ENCODE measurements at places on chromosomes 11 and 22. TPM values are rescaled to one million over a fixed set of nuclear protein-coding genes. Genes with fewer than 3 reads are reported as not detected.

ARHGAP8 gene
- 2.2 TPM for total RNA-seq

GSTT2 gene
- not detected for total RNA-seq

RIMBP3B gene
- 0.55 TPM for total RNA-seq

C1QTNF6 gene
- total RNA-seq: 0.81 TPM

LDHAL6A gene
- total RNA-seq: not detected

OR52I2 gene
- not detected for total RNA-seq

SCUBE1 gene
- 0.29 TPM for total RNA-seq

TRIM51 gene
- not detected for total RNA-seq

CYTH4 gene
- total RNA-seq: 0.75 TPM

DNA sequence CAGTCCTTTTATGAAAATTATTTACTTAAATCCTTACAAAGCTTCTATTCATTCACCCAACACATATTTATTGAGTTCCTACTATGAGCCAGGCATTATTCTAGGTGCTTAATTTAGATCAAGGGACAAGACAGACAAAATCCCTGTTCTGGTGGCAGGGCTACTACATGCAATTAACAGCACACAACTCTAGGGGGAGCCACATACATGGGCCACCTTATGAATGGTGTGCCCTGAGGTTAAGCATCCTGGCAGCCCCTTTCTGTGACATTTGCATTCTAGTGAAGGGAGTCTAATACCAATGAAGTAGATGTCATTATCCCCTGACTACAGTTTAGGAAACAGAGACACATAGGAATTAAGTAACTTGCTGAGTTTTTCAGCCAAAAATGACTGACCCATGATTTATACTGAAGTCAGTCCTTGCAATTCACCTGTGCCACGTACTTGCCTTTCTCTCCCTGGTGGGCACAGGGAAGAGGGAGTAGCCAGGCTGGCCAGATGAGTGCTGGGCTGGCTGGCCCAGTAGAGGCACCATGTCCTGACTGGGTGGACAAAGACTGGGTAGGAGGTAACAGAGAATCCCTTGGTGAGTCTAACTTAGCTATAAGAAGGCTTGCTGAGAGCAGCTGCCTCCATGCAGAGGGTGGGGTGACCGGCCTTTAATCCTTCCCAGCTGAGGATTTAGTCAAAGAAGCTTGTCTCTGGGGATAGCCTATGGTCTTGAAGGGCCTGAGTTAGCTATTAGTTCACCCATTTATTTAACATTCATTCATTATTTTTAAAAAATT is 52.0 kb upstream of the ELF5 start:
- DNase-seq: peak; percentile 55

- peak; percentile 62 for DNase-seq
Measured at GRCh38 chr22:50001388-50002231, 11.0 kb downstream of the IL17REL start.

DNA sequence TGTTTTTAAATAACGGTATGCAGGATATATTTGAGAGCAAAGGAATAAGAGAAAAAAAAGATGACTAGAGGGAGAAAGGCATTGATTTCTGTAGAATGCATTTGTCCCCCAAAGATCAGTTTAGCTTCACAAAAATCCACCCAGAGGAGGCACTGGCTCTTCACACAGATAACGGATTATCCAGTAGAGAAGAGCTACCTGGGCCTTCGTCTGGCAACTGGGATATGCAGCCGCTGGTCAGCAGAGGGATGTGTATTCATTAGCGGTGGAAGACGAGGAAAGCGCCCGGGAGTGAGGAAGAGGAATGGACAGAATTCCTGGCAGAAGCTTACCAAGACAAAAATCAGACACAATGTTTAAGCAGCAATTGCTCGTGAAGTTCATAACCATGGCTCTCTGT is 5.6 kb upstream of the WT1 start:
- no peak for DNase-seq

DNA sequence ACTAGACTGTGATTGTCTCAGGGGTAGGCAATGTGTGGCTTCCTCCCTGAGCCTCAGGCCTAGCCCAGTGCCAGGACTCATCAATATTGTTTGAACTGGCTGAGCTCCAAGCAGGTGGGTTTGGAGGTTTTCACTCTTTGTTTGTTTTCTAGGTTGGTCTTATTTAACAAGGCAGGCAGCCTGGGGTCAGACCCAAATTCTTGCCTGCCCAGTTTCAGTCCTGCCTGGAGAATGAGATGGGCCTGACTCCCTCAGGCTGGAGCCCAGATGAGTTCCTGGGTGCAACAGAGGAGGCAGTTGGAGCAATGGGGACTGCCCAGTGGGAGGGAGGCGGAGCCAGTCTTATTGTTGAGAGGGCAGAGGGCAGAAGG is 28.3 kb upstream of the TP53I11 start:
- no peak for DNase-seq

- no peak for DNase-seq
Measured at GRCh38 chr11:10641912-10642697, 51.5 kb downstream of the IRAG1 start.

DNA sequence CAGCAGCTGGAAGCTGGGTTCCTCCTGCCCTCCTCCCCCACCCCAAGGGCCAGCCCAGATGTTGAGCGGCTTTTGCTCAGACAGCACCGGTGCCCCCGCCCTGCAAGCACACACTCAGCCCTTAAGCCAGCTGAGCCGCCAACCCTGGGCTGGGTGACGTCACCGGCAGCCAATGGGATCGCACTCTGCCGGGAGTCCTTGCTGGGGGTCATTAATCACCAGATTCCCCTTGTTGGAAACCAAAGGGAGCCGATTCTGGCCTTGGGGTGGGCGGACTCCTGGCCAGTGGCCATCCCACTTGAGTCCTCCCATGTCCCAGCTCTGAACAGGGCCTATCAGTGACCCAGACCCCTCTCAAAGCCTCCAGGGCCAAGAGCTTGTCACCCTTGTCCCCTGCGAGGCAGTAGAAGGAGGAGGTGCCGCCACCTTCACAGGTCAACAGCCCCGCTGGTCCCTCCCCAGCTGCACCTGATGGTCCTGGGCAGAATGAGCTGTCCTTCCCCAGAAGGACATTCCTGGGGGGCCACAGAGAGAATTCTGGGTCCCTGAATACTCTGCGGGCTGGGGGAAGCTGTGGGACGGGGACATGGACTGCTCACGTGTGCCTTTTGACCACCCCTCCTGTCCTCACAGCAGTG is 7.4 kb downstream of the DUSP8 start:
- peak; percentile 79 for DNase-seq

DNA sequence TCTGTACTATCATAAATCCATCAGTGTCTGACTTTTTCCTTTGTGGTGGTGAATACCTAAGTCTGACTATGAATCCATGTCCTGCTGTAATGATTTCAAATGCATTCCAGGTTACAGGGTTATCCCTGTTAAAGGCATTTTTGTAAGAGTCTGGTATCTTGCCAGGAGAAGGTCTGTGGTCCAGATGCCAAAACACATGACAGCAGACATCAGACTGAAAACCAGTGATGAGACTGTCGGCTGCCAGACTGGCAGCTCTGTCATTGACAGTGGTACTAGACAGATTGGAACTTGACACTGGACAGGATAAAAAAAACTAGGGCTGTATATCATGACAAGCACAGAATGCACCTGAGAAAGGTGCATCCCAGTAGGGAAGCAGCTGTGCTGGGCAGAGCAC is 301.8 kb upstream of the FAT3 start:
- no peak for DNase-seq

GRCh38 chr11:68497761-68498160 is 37.2 kb downstream of the PPP6R3 start:
- DNase-seq: no peak

DNA sequence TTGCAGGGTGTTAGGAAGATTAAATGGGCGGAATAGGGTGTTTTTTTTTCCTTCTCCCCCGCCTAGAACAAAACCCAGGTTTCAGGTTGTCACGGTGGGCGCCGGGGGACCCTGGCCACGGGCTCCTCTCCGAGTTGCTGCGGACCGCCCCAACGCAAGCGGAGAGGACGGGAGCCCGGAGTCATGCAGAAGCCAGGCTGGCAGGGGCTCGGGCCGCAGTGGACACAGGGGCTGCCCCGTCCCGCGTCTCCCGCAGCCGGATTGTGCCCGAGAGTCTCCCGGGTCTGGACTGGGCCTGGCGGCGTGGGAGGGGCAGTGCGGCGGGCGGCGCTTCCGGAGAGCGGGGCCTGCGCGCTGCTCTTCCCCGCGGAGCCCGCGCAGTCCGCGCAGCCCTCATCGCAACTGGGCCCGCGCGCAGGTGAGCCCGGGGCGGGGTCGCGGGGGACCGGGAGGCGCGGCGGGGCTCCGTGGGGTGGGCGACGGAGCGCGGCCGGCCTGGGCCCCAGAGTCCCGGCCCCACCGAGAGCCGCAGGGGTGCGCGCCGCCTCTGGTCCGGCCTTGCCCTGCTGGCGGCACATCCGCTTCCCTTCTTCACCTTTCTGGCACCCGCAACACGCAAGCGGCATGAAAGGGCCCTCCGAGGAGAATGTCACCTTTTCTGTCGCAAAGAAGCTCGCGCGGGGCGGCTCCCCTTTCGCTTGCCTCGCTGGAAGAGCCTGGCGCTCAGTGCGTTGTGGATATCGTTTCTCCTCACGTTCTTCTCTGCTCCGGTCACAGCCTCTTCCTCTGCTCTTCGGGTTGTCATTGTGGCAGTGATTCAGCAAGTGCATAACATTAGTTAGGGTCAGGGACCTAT is at the start of gene TIRAP:
Gene TIRAP, plus strand, starts transcription at position 358 of the 856 bp plus-strand sequence. CDS start 7,802 bp downstream, outside the sequence.
- DNase-seq: peak; percentile 65

DNA sequence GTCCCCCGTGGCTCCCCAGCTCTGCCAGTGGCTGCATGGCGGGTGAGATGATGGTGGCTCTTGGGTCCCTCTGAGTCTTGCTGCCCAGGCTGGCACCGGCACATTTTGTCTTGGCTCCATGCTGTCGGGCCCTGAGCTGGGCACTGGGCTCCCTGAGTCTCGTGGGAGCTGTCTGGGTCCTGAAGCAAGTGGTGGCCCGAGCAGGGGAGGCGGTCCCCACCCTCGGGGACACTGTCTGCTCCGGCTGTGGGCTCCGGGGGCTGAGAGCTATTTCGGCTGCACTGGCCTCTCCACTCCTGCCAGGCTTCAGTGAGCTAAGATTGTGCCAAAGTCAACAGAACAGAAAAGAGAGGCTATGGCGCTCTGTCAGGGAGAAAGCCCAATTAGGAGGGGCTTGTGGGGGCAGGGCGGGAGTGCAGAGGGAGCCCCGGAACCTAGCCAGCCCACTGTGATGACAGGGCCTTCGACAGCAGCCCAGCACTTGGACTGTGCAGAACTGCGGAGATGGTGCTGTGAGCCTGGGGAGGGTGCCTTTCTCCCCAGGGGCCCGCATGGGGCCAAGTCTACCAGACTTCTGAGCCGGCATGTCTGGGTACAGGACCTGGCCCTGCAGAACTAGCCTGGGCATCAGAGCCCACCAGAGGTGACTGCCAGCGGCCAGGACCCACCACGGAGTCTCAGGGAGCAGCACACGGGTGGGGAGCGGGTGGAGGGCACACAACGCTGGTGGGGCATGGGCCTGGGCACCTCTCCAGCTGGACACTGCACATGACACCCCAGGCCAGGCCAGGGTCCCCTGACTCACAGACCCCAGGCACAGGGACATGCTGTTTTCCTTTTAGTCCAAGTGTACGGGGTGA is 38.0 kb downstream of the RTN4R start:
- DNase-seq: no peak

- no peak for DNase-seq
Measured at GRCh38 chr11:114496915-114497314, 57.6 kb downstream of the REXO2 start.

GRCh38 chr22:32680277-32680676 is 121.2 kb upstream of the TIMP3 start:
- DNase-seq: no peak

DNA sequence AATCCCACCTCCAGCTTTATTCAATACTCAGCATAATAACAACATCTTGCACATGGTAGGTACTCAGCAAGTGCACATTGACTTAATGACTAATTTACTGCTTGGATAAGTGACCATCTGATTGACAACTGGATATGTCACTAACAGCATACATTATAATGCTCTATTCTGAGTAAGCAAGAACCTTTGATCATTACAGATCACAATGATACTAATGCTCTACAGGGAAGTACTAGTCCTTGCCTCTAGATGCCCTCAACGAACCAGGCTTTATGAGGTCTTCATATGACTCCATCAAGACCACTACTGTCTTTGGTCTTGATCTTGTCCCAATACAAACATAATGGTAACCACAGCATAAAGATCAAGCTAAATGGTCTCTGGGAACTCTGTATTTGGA is 167.6 kb upstream of the MTMR2 start:
- no peak for DNase-seq

GRCh38 chr11:67389477-67389876 is 2.3 kb upstream of the RAD9A start:
- peak; percentile 60 for DNase-seq

- no peak for DNase-seq
Measured at GRCh38 chr11:76269661-76270261, 63.5 kb upstream of the WNT11 start.

GRCh38 chr22:41469218-41469851 is 418 bp downstream of the ACO2 start:
- DNase-seq: no peak

DNA sequence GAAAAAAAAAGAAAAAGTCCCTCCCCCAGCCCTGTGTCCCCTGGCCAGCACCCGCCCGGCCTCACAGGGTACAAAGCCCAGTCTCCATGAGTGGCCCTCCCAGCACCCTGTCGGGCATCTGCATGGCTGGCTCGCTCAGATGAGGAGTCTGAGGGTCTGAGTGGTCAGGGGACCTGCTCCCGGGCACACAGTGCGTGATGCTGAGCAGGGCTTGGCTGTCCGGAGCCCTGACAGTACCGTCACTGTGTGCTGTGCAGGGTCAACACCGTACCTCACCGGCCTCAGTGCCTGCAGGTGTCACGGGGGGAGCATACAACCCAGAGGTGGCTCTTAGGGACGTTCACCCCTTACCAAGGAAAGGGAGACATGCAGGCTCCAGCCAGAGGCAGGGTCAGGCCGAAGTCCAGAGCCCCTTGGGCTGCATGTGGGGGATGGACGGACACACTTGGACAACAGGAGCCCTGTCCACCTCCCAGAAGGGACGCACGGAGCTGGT is 3.6 kb upstream of the PLXNB2 start:
- DNase-seq: no peak

GRCh38 chr22:30945653-30946052 is 22.9 kb downstream of the MORC2 start:
- no peak for DNase-seq

DNA sequence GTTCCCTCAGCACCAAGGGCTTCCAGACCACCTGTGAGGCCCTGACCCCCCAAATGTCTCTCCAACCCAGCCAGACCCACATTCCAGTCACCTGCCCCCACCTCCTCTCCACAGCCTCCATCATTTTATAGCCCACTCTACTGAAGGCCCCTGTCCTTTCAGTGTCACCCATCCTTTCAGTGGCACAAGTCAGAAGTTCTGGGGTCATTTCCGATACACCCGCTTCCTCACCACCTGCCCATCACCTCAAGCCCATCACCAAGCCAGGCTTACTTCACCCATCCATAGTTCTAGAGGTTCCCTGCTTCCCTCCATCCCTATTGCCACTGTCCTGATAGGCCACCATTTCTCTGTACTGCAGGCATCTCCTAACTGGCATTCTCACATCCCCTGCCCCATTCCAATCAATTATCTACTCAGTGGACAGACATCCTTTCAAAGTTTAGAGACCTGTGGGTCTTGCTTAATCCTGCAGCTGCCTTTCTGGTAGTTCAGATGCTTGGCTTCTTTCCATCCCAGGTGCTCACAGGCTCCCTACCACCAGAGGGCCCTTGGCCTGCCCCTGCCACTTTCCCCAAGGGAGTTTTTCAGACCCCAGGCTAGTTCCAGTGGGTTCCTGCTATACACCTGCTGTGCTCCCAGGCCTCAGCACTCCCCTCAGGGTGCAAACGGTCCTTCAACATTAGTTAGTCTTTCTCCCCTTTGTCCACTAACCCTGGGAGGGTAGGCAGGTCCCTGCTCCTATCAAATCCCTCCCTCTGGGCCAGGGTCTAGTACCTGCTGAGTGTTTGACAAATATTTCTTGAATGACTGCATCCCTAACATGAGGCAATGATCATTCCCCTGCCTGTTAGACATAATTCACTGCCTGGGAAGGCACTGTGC is 7.6 kb downstream of the KCNQ1OT1 start:
- no peak for DNase-seq

All from K562 (cell line).